ENCODE measurements at places on chromosomes 7 and 10.

DNA sequence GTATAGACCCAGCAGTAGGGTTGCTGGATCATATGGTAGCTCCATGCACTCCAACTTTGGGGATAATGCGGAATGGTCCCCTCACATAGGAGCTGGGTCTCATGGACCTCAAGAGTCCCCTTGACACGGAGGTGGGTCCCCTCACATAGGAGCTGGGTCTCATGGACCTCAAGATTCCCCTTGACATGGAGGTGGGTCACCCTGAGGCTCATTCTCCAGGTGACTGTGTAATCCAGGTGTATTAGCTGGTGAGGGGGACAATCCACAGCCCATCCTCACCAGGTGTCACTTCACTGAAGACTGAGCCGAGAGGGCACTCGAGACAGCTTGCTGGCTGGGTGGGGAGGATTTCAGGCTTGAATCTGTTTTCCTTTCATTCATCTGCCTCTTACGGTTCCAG, 121.9 kb downstream of the PTPN20 start:
- no peak for DNase-seq

DNA sequence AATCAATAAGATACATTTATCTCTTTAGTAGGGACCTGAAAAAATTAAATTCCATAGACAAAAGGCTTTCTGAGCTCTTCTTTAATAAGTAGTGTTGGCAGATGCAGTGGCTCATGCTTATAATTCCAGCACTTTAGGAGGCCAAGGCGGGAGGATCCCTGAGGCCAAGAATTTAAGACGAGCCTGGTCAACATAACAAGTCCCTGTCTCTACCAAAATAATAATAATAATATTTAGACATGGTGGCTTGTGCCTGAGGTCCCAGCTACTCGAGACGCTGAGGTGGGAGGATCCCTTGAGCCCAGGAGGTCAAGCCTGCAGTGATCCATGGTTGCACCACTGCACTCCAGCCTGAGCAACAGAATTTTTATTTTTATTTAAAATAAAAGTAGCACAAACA, 280.8 kb downstream of the ADK start:
- DNase-seq: no peak

GRCh38 chr10:13961097-13961496, 369.6 kb downstream of the FRMD4A start:
- DNase-seq: no peak

- no peak for DNase-seq
Measured at GRCh38 chr10:104735757-104736391, 94.8 kb downstream of the SORCS3 start.

DNA sequence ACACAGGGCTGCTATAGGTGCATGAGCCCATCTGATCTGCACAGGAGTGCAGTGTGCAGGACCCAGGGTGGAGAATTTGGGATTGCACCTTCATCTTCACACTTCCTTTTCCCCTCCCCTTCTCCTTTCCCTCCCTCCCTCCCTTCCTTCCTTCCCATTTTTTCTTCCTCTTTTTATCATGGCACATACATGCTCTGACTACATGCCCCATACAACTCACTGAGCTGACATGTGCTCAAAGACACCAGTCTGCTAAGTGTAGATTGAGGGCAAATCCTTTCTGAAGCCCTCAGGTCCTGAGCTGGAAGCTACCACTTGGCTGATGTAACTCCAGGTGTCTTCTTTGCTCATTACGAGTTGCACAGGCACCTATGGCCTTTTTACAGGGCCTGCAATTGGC, 365.3 kb upstream of the ZNF32 start:
- DNase-seq: no peak

DNA sequence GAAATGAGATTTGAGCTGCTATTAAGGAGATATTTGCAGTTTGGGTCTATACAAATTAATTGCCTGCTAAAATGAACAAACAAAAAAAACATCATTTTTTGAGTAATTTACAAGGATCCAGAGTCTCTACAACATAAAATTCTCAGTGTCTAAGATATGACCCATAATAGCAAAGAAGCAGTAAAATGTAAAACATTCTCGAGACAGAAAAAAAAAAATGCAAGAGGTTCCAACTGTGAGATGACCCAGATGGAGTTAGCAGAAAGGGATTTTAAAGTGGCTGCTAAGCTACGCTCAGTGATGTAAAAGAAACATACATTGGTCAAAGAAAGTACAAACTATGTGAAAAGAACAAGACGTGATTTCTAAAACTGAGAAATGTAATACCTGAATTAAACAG, 471.0 kb downstream of the SH2D4B start:
- DNase-seq: no peak

- no peak for DNase-seq
Measured at GRCh38 chr10:44039599-44039998, 345.3 kb downstream of the CXCL12 start.

GRCh38 chr7:139106959-139107358, 2.6 kb downstream of the ZC3HAV1 start:
- no peak for DNase-seq

All from stimulated activated CD4-positive, alpha-beta T cell treated with anti-CD3 and anti-CD28 coated beads, TNF-alpha, amount 100 ng/mL, for 4 hours (primary cell).